ENCODE measurements at places on chromosomes 6 and 20. TPM values are rescaled to one million over a fixed set of nuclear protein-coding genes. Genes with fewer than 3 reads are reported as not detected.

The PHACTR1 gene
- total RNA-seq = 15.5 TPM

The KCNK16 gene
- total RNA-seq = not detected

- no peak for DNase-seq
- H3K4me3 ChIP-seq = no peak overlapping the region
- H3K4me1 ChIP-seq = peaks cover 11% of the 10 kb centered on the region
- H3K36me3 ChIP-seq = peaks cover 19% of the 10 kb centered on the region
Measured at GRCh38 chr6:38022688-38023087, 203.2 kb downstream of the ZFAND3 start.

DNA sequence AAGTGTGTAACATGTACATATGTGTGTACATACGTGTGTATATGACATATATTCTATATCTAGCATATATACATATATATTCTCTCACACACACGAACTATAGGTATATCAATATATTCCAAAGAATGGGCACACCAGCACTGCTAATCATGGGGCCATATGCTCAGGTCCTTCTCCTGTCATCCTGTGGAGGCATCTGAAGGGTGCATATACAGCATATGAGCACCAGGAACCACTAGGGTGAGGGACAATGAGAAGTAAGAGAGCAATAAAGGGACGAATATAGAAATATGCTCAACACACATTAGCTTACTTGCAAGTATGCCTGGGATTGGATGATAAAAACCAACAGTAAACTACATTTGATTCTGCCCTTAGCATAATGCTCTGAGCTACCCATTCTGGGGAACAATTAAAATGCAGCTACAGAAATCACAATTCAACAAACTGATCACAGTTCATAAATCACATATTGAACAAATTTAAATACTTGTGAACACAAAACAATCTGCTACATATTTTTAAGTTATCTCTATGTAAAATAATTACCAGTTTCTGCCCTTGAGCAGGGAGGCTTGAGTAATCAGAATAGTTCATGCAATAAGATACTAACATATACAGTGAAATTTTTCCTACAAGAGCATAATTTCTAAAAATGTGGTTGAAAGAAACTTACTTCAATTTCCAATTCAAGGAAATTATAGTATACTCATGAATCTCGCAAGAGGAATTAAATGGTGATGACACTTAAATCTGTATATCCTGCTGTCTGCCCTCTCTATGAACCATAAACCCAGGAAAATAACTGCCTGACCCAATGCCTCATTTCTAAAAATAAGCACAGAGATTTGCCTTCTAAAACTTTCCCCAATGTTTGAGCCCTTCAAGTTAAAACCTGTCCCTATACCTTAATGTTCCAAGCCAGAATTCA lies 272.2 kb upstream of the THEMIS start:
- no peaks in the 10 kb centered on the region for H3K27me3 ChIP-seq
- H3K4me3 ChIP-seq = no peak overlapping the region
- H3K27ac ChIP-seq = no peak overlapping the region
- H3K36me3 ChIP-seq = no peaks in the 10 kb centered on the region
- H3K4me1 ChIP-seq = no peaks in the 10 kb centered on the region

GRCh38 chr6:99011151-99011550 lies 63.4 kb upstream of the FBXL4 start:
- H3K36me3 ChIP-seq = no peaks in the 10 kb centered on the region
- H3K27me3 ChIP-seq = no peaks in the 10 kb centered on the region
- H3K4me1 ChIP-seq = no peaks in the 10 kb centered on the region
- no peak overlapping the region for H3K4me3 ChIP-seq
- no peak overlapping the region for H3K27ac ChIP-seq
- no peak for DNase-seq

DNA sequence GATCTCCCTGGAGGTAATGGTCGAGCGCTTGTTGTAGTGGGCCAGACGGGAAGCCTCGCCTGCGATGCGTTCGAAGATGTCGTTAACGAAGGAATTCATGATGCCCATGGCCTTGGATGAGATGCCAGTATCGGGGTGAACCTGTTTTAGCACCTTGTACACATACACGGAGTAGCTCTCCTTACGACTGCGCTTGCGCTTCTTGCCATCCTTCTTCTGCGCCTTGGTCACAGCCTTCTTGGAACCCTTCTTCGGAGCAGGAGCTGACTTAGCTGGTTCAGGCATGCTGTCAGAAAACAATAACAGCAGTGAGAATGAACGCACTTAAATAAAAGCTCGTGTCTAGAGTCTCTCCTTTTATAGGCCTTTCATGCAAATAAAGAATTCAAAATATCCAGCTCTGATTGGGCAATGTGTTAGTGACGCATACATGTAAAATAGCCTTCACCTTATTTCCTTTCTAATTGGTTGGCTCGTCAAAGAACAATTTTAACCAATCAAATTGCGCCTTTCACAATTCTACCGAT lies 129.2 kb downstream of the HFE start:
- no peak overlapping the region for H3K27ac ChIP-seq
- H3K4me3 ChIP-seq = no peak overlapping the region
- DNase-seq = no peak

GRCh38 chr20:60752741-60753420 lies 499.2 kb upstream of the CDH4 start:
- H3K4me3 ChIP-seq = no peak overlapping the region
- peaks cover 34% of the 10 kb centered on the region for H3K4me1 ChIP-seq
- peaks cover 27% of the 10 kb centered on the region for H3K36me3 ChIP-seq
- no peak overlapping the region for H3K27ac ChIP-seq

- no peak overlapping the region for H3K4me3 ChIP-seq
- no peak for DNase-seq
- H3K27ac ChIP-seq = no peak overlapping the region
- peaks cover 7% of the 10 kb centered on the region for H3K4me1 ChIP-seq
Measured at GRCh38 chr6:167661552-167662044, 165.1 kb upstream of the AFDN start.

DNA sequence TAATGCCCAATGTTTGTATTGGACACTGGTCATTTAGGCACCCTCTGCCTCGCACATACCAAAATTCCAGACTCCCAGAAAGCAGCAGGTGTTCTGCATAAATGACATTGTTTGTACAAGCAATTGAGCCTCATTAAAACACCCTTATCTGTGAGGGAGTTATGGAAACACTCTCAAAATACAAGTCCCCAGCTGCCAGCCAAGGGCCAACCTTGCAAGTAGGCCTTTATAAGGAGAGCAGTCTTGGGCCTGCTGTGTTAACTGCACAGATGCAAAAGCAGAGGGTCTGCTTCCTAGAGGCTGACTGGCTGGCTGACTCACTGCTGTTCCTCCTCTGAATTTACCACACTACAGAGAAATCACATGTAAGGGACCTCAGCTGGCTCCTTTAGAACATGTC lies 150.4 kb upstream of the HMGN3 start:
- no peak overlapping the region for H3K27ac ChIP-seq
- H3K4me1 ChIP-seq = peaks cover 25% of the 10 kb centered on the region
- no peaks in the 10 kb centered on the region for H3K36me3 ChIP-seq
- no peak overlapping the region for H3K4me3 ChIP-seq
- H3K27me3 ChIP-seq = no peaks in the 10 kb centered on the region
